ENCODE measurements at places on chromosomes 11 and 22.

GRCh38 chr22:22712666-22713365 lies 68.4 kb downstream of the GGTLC2 start:
- no peak for DNase-seq

- DNase-seq = no peak
These were observed 41.6 kb downstream of the WEE1 start for GRCh38 chr11:9615031-9615451.

GRCh38 chr11:115612046-115612730 lies 108.0 kb upstream of the CADM1 start:
- DNase-seq = no peak

- DNase-seq = no peak
These were observed 3.2 kb downstream of the CENPM start for GRCh38 chr22:41943661-41944209.

DNA sequence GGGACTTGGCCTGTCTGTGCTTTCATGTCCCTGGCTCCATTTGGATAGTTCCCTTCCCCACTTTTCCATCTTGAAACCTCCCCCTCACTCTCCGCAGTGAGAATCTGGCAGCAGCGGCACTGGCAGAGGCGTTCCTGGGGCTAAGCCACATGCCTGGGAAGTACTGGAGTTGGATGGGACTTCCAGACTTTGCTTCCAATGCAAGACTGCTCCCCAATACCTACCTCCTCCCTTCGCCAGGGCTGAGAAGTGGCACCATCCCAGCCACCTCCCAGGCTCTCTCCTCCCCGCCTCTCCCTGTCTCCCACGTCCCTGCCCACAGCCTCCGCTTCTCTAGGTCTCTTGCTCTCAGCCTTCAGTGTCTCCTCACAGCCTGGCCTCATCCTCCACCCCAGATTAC lies 16.6 kb downstream of the TST start:
- no peak for DNase-seq

GRCh38 chr11:14835496-14836492 lies 56.2 kb downstream of the CYP2R1 start:
- no peak for DNase-seq

DNA sequence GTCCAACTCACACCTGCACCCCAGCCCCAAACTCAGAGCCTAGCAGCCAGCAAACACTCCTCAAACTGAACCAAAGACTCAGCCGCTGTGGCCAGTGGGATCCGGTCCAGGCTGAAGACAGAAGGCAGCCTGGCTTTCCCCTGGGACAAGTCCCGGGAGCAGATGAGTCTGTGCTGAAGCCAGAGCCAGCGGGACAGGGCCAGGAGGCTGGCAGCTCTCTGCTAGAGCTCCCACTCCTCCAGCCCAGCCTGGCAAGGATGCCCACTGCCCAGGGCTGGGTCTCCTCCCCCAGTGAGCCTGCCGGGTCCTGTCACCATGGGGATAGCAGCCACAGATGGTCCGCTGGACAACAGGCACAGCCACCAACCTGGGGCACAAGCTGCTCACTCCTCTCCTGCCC lies 42.9 kb upstream of the PRR5 start:
- DNase-seq = no peak

DNA sequence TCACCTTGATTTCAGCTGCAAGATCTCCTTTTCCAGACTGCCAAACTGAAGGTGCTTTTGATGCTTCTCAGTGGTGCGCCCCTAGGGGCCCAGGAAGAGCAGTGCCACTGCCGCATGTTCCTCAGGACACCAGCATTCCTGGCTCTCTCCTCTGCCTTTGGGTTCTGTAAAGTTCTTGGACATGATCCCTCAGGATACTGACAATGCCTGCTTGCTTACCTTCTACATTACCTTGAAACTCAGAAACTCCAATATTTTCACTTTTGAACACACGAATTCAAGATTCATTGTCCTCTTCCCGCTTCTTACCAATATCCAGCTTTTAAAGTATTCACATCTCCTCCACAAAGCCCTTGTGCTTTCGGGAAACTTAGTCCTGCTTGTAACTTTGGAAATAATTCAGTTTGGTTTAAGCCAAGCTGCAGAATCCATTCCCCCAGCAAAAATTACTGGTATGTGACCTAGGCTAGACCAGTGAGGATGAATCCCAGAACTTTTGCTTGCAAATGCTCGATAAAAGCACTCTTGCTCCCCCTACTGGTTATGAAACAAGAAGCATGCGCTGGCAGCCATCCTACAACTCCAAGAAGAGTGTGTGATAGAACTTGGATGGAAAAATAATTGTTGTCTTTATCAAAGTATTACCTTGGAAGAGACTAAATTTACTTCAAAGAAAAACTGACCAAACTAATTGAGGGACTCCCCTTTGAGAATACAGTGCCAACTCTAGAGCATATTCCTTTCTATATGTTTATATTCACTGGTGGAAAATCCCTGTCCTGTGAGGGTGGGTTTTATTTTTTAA lies 16.5 kb upstream of the OR5B21 start:
- peak; percentile 69 for DNase-seq

- no peak for DNase-seq
These were observed 4.6 kb upstream of the GAS2L1 start for GRCh38 chr22:29301716-29302401.

DNA sequence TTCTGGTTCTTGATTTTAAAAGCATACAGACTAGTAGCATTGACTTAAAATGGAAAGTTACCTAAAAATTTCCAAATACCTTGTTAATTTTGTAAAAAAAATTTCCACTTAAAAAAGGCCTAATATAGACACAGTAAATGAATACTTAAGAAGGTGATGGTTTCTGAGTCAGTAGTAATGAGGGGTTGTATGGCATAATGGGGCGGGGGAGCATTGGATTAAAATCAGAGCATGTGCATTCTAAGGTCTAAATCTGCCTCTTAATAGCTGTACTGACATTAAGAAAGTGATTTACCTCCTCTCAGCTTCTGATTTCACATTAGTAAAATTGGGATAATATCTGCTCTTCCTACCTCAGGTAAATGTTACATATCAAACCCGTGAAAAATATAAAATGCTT lies 446.5 kb downstream of the AASDHPPT start:
- no peak for DNase-seq

- DNase-seq = no peak
These were observed 29.8 kb downstream of the SIK3 start for GRCh38 chr11:117068303-117068860.

DNA sequence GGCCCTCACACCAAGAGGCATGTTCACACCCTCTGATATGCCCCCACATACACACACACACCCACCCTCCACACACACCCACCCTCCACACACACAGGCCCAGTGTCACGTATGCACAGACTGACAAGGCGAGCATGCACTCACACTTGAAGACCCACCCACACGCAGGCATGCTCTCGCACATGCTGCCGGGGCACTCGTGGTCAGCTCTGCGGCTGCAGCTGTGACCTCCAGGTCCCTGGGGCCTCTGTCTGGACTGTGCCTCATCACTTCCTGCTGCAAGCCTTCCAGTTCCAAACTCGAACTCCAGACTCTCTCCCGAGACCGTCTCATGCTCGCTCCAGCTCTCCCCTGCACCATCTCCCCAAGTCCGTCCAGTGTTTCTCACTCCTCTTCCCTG lies 9.5 kb downstream of the DCHS1 start:
- DNase-seq = peak; percentile 51

DNA sequence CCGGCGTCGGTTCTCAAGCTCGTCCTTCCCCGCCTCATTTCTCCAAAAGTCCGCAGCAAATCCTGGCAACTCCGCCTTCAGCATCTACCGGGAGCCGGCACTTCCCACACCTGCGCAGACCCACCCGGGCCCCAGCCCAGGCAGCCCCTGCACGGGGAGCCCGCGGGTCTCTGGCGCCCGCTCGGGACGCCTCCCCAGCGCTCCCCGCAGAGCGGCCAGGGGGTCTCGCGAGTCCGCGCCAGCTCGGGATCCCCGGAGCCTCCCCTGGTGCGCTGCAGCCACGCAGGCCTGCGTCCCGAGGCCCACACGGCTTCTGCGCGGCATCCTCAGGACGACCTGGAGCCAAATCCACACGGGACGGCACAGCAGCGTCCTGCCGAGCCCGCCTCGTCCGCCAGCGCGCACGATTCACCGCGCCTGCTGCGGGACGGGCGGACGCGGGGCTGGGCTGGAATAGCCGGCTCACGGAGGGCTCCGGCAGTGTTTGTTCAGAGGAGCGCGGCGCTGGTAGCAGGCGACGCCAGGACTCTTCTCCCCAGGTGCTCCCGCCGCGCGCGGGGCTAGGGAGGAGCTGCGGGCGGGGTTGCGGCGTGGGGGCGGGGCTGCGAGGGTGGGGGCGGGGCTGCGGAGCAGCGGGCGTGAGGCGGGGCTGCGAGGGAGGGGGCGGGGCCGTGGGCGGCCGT lies 816 bp upstream of the PHRF1 start:
- no peak for DNase-seq

- no peak for DNase-seq
These were observed 2.0 kb downstream of the ZNHIT2 start for GRCh38 chr11:65115361-65116082.

DNA sequence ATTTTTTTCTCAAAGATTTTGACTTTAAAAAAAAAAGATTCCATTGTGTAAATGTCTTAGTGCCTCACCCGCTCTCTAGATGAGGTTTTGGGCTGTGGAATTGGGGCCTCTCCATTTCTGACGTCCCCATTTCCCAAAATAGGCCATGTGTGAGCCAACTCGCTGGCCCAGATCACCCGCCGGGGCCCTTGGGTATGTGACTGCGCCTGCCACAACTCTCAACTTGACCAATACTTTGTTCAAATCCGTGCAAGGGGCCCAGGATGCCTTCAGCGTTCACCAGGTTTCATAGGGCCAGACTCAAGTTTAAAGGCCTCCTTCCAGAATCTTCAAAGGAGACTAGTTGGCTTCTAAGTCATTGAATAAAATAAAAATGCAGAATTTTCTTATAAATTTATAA lies 96.0 kb downstream of the DHCR7 start:
- DNase-seq = no peak

DNA sequence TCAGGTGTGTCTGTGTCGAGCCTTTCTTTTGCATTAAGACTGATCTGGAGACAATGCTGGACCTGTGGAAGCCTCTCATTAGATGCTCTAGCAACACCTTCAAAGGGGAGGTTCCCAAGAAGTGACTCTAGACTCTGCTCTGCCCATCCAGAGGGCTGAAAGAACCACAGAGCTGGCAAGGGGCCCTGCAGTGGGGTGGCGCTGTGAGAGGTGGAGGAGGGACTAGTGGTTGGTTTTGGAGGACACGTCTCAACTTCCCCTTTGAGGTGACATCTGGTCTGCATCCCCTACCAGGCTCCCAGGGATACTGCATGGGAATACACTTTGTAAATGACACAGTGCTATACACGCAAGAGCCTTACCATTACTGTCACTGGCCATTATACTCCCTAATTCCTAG lies 34.2 kb upstream of the SYT13 start:
- DNase-seq = no peak

DNA sequence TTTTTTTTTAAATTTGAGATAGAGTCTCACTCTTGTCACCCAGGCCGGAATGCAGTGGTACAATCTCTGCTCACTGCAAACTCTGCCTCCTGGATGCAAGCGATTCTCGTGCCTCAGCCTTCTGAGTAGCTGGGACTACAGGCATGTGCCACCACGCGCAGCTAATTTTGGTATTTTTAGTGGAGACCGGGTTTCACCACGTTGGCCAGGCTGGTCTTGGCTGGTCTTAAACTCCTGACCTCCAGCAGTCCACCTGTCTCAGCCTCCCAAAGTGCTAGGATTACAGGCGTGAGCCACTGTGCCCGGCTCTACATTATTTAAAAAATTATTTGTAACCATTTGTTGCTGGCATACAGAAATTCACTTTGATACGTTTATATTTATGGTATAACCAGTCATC lies 18.6 kb downstream of the EP300 start:
- DNase-seq = no peak

DNA sequence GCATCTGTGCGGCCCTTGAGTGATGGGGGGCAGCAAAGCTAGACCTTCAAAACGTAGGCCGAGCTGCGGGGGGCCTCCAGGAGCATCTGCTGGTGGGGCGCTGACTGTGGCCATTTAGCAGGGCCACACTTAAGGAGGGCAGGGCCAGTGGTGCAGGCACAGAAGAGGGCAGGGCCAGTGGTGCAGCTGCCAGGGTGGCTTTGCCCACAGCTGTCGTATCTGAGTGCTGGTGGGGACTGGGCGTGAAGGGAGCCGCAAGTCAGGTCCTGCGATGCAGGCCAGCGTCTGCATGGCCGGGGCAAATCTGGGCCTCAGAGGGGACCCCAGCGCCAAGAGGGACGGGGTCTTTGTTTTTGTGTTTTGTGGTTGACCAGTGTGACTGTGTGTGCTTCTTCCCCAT lies 27.7 kb downstream of the RNH1 start:
- DNase-seq = no peak

DNA sequence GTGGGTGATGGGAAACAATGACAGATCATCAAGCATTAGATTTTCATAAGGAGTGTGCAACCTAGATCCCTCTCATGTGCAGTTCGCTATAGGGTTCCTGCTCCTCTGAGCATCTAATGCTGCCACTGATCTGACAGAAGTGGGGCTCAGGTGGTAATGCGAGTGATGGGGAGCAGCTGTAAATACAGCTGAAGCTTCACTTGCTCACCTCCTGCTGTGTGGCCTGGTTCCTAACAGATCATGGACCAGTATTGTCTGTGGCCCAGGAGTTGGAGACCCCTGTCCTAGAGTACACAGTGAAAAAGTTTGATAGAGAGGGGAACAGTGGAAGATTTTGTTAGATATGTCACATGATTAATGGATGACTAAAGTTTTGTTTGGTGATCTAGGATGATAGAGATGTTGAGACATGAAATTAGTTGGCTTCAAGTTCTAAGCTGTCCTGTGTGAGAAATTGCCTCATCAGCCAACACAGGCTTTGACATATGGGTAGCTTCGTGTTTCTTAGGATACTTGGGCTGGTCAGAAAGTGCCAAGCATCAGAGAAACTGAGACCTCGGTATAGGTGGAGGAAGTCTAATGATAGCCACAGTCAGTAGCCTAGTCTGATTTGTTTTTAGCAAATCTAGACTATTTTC lies 47.4 kb downstream of the ARHGEF12 start:
- no peak for DNase-seq

GRCh38 chr22:26656891-26657851 lies at the start of gene MIAT:
Gene MIAT, plus strand, starts transcription at chr22:26657588.
- no peak for DNase-seq

DNA sequence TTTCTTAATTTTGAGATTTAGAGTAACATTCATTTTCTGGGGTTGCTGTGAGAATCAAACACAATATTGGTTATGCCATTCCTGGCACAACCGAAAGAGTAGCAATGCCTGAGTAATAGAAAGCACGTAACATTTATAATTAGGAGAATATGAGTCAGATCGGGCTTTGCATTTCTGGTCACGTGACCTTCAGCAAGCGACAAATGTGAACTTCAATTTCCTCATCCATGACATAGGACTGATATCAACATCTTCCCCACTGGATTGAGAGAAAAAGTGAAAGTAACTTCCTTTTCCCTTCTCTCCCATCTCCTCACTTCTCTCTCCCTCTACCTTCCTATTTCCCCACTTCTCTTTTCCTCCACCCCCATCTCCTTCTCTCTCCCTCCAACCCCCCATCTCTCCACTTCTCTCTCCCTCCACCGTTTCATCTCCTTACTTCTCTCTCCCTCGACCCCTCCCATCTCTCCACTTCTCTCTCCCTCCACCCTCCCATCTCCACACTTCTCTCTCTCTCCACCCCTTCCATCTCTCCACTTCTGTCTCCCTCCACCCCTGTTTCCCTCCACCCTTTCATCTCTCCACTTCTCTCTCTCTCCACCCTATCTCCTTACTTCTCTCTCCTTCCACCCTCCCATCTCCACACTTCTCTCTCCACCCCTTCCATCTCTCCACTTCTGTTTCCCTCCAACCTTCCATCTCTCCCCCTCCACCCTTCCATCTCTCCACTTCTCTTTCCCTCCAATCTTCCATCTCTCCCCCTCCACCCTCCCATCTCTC lies 33.5 kb upstream of the CAT start:
- DNase-seq = no peak

All from fibroblast of the conjunctiva (primary cell).